Aorta (tissue), 5 donors: ENCODE measurements at places on chromosomes 5 and 9. TPM values are rescaled to one million over a fixed set of nuclear protein-coding genes. Genes with fewer than 3 reads are reported as not detected.

Gene ADAMTS19
- 0.42 TPM for total RNA-seq

DNA sequence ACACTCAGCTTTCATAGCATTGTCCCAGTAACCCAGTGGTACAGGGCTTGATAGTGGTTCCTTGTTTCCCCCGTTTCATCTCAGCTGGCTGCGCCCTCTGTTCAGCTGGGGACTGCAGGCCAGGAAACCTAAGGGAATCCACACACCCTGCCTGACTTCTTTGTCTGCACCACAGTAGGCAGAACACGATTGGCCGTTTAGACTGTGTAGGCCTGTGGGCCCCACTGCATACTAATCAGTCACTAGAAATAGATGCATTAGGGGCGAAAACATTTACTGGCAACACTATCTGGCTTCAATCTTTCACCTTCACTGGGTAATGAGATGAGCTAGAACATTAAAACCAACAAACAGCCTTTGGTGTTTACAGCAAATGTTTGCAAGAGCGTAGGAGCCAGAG lies 512.7 kb upstream of the BRINP1 start:
- H3K27ac ChIP-seq, result no peak overlapping the region
- no peaks in the 10 kb centered on the region for H3K27me3 ChIP-seq
- no peak overlapping the region for H3K4me3 ChIP-seq
- no peaks in the 10 kb centered on the region for H3K4me1 ChIP-seq

DNA sequence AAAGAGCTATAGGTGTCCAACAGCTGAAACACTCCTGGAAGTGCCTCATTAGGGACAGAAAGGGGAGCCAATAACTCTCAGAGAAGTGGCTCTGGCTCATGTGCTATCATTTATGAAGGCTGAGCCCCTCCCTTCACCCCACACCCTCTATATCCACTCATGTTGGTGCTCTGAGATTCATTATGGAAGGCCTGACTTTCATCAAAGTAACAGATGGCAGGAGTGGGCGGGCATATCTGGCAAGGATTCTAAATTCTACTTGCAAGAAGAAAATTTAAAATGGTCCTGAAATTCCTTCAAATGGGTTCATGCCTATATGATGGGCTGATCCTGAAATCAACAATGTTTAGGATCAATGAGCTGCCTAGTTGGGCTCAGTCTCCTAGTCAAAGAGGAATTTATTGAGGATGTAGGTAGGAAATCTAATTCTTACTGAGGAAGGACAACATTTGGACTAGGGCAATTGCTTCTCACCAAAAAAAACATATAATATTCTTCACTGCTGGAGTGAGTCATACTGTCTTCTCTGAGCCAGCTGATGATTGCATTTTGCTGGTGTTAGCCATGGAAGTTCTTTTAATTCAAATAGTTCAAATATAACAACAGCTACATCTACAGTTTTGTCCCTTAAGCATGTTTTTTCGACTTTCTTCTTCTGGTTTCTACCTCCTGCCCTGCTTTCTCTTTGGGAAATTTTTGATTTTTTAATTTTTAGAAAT lies 23.5 kb downstream of the NMRK1 start:
- no peak overlapping the region for H3K27ac ChIP-seq
- no peak for DNase-seq
- H3K27me3 ChIP-seq, result no peaks in the 10 kb centered on the region

Gene LHX6
- 12.2 TPM for total RNA-seq

DNA sequence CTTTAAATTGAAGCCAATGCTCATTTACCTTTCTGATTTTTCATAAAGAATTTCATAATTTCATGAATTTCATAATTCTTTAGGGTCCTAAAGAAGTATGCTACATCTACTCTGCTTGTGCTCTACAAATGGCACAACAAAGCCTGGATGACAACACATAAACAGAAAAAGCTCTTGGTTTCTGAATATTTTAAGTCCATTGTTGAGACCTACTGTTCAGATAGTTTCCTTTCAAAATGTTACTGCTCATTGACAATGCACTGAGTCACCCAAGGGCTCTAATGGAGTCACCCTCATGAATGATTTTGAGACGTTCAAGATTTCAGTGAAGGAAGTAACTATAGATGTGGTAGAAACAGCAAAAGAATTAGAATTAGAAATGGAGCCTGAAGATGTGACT lies 74.1 kb downstream of the SLCO4C1 start:
- no peaks in the 10 kb centered on the region for H3K4me1 ChIP-seq
- no peaks in the 10 kb centered on the region for H3K27me3 ChIP-seq
- no peak for DNase-seq
- H3K36me3 ChIP-seq, result no peaks in the 10 kb centered on the region
- no peak overlapping the region for H3K27ac ChIP-seq

- H3K27me3 ChIP-seq, result no peaks in the 10 kb centered on the region
- H3K36me3 ChIP-seq, result no peaks in the 10 kb centered on the region
- no peak for DNase-seq
- peak overlapping the region; percentile 64 for H3K27ac ChIP-seq
These were observed 417.5 kb downstream of the EFNA5 start for GRCh38 chr5:107253246-107253645.

DNA sequence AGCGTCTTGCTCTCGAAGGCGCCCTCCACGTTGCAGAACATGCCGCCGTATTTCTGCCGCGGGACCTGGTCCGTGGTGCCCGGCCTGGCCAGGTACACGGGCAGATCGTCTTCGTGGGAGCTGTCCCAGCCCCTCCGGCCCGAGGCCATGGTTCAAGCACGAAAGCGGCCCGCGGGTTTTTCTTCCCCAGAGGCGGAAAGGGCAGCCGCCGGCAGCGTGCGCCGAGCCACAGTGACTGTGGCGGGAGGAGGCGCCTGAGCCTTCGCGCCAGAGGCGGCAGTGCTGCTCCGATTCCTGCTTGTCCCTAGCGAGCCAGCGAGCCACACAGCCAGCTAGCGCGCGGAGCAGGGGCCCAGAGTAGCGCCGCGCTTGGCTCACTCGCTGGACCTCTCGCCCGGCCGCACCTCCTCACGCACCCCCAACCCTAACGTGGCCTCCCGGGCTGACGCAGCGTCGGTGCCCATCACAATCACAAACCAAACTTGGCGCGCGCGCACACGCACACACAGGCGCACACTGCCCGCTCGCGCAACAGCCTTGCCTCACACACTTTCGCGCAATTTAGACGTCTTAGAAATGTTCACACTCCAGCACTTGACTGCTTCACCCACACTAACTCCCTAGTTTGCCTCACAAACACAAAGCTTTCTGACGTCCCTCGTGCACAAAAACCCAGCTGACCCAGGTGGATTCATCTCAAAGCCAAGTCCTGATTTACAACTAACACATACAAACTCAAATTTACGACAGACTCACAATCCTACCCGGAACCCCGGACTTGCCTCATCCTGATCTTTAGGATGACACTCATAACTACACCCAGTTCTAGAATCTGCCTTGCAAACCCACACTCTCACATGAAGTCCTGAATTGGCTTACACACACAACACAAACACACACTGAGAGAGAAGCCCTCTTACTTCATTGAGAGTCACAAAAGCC lies at the start of gene DPYSL3:
TSS of gene DPYSL3 (minus strand) at position 359 of the 942 bp plus-strand sequence. CDS start at position 149, 210 bp downstream.
- peak within 1 kb of the TSS; percentile 60 for H3K4me3 ChIP-seq
- H3K4me1 ChIP-seq, result peaks cover 2% of the 10 kb centered on the region
- no peaks in the 10 kb centered on the region for H3K27me3 ChIP-seq

GRCh38 chr5:180135128-180135955 lies 63.8 kb upstream of the RNF130 start:
- H3K36me3 ChIP-seq, result no peaks in the 10 kb centered on the region
- H3K27me3 ChIP-seq, result no peaks in the 10 kb centered on the region
- DNase-seq, result no peak
- H3K4me1 ChIP-seq, result no peaks in the 10 kb centered on the region
- H3K27ac ChIP-seq, result no peak overlapping the region
- no peak overlapping the region for H3K4me3 ChIP-seq

GRCh38 chr9:119758990-119759389 lies 389.8 kb upstream of the BRINP1 start:
- no peak overlapping the region for H3K4me3 ChIP-seq
- no peak for DNase-seq
- no peaks in the 10 kb centered on the region for H3K36me3 ChIP-seq

GRCh38 chr5:149380466-149381121 lies 1.5 kb upstream of the IL17B start:
- peak overlapping the region; percentile 100 for H3K27ac ChIP-seq
- no peak overlapping the region for H3K4me3 ChIP-seq
- H3K27me3 ChIP-seq, result no peaks in the 10 kb centered on the region
- no peaks in the 10 kb centered on the region for H3K36me3 ChIP-seq
- H3K4me1 ChIP-seq, result peaks cover 1% of the 10 kb centered on the region

Gene PRELID1
- 57.2 TPM for total RNA-seq

Gene S100Z
- 0.68 TPM for total RNA-seq

Gene DBH
- total RNA-seq, result not detected

Gene IL4
- not detected for total RNA-seq

DNA sequence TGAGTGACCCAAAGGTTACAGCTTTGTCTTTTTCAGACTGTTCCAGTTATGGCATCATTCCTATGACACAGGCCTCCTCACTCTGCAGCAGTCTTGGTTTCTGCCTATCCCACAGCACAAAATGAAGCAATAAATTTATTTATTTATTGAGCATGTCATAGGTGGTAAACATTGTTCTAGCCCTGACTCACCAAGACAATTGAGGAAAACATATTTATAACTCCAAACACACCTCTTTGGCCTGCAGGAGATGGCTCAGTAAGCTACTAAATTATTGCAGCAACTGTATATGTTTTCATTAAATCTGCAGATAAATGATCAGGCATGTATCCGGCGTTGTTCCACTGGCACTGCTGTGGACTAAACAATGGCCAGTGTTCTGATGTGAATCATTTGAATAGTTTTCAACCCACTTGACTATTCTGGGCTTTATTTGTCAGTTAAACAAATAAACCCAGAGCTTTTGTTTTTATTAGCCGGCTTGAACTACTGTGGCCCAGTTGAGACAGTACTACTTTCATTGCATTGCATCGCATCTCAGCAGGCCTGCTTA lies 83.2 kb downstream of the FOXD1 start:
- no peak overlapping the region for H3K27ac ChIP-seq
- DNase-seq, result no peak
- H3K4me3 ChIP-seq, result no peak overlapping the region
- H3K4me1 ChIP-seq, result no peaks in the 10 kb centered on the region

- no peak for DNase-seq
- peaks cover 4% of the 10 kb centered on the region for H3K4me1 ChIP-seq
- H3K27ac ChIP-seq, result no peak overlapping the region
- no peaks in the 10 kb centered on the region for H3K27me3 ChIP-seq
- H3K36me3 ChIP-seq, result peaks cover 3% of the 10 kb centered on the region
These were observed 80.3 kb downstream of the OSMR start for GRCh38 chr5:38926121-38926520.
